ENCODE measurements at places on chromosomes 2 and 18.

GRCh38 chr2:78908973-78909372, 116.5 kb upstream of the REG3G start:
- H3K4me1 ChIP-seq = peaks cover 8% of the 10 kb centered on the region
- H3K27me3 ChIP-seq = no peaks in the 10 kb centered on the region
- no peak overlapping the region for H3K4me3 ChIP-seq

- no peak overlapping the region for H3K4me3 ChIP-seq
- H3K36me3 ChIP-seq = 0 out of 2 replicates have a peak, but pooled peaks cover 2% of the 10 kb centered on the region
- no peak for DNase-seq
- H3K4me1 ChIP-seq = peaks cover 74% of the 10 kb centered on the region
- peak overlapping the region; percentile 90 for H3K27ac ChIP-seq
- H3K27me3 ChIP-seq = no peaks in the 10 kb centered on the region
Observed at GRCh38 chr2:200379481-200380090, 73.1 kb downstream of the SPATS2L start.

DNA sequence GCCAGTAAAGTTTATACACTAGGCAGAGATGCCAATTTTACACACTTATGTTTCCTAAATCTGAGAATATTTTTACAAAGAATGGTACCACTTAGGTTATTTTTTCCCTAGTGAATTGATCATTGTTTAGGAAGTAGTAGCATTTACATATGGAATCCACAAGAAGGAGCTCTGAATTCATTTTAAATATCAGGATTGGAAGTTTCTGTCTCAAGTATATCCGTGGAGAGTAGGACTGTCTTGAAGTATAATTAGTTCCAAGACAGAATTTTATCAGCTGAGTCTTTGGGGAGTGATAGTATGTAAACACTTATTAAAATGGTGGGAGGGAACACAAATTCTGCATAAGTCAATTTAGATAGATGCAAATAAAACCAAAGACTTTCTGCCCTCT, 82.3 kb upstream of the FAM98A start:
- no peak overlapping the region for H3K27ac ChIP-seq
- no peaks in the 10 kb centered on the region for H3K36me3 ChIP-seq
- no peak for DNase-seq

- DNase-seq = no peak
- H3K27me3 ChIP-seq = no peaks in the 10 kb centered on the region
- no peaks in the 10 kb centered on the region for H3K36me3 ChIP-seq
Observed at GRCh38 chr2:11995456-11995855, 249.0 kb downstream of the LPIN1 start.

GRCh38 chr2:193818801-193819499, 1624.2 kb upstream of the TMEFF2 start:
- no peaks in the 10 kb centered on the region for H3K27me3 ChIP-seq
- no peaks in the 10 kb centered on the region for H3K36me3 ChIP-seq
- H3K27ac ChIP-seq = no peak overlapping the region
- no peak for DNase-seq
- no peaks in the 10 kb centered on the region for H3K4me1 ChIP-seq
- H3K4me3 ChIP-seq = no peak overlapping the region
